ENCODE measurements at places on chromosomes 12 and 14.
A peak's percentile ranks its signal among the peaks of the same experiment; 100 is the strongest.

- DNase-seq: no peak
Observed at GRCh38 chr14:105358140-105358846, 40.0 kb upstream of the TEX22 start.

GRCh38 chr12:4117386-4118016, 156.1 kb upstream of the CCND2 start:
- no peak for DNase-seq

DNA sequence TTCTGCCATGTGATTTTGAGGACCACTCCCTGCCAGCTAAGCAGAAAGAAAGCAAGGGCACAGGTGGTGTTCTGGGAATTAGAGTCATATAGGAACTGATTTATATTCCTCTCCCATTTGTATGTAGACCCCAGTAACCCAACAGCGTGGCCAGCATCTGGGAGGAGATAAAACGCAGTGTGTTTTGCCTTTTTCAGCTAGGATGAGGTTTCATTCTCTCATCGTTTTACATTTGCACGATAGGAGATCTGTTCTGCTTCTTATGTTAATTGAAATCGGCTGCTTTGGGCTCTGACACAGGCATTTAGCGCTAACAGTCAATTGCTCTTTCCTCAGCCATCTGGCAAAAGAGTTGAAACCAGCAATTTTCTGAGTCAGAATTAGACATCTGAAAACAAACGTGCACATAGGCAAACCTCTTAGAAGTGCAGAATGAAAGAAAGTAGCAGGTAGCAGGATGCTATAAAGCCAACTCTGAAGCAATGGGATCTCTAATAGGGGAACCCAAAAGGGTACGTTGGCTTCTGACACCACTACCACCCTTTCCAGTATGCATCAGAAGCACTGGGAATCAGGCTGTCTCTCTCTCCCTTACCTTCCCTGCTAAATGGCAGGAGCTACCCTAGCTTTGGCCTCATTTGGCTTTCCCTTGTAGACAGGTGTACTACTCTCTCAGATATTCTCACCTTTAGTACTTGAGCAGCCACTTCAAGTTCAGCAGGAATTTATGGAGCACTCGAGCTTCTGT, 219.1 kb downstream of the PHLDA1 start:
- no peak for DNase-seq

GRCh38 chr12:120830052-120830940, 73.9 kb downstream of the SPPL3 start:
- DNase-seq: no peak

- no peak for DNase-seq
Observed at GRCh38 chr14:100294213-100294962, 11.9 kb downstream of the SLC25A29 start.

DNA sequence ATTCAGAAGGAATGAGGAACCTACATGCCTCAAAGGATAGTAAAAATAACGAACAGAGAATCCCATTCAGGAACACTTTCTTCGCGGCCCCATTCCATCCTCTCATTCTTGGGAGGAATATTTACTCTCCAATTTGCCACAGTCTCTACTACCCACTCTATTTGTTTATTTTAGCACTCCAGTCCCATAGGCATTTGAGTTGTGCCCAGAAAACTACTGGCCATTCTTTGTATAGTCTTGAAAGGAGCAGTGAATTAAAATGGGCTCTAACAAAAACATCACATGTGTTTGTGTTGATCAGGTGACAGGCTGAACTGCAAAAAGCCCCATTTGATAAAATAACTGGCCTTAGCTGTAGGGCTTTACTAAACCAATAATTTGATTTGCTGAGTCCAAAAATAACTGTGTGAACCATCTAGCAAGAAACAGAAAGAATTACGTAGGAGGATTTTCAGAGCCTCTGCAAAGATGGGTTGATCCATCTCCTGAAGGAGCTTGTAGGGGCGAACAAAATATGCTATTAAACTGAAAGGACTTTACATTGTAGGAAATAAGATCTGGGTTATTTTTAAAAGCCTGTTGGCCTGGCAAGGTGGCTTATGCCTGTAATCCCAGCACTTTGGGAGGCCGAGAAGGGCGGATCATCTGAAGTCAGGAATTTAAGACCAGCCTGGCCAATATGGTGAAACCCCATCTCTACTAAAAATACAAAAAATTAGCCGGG, 142.3 kb upstream of the CPNE8 start:
- DNase-seq: no peak

- DNase-seq: no peak
Observed at GRCh38 chr12:88503281-88503703, 77.0 kb downstream of the KITLG start.

DNA sequence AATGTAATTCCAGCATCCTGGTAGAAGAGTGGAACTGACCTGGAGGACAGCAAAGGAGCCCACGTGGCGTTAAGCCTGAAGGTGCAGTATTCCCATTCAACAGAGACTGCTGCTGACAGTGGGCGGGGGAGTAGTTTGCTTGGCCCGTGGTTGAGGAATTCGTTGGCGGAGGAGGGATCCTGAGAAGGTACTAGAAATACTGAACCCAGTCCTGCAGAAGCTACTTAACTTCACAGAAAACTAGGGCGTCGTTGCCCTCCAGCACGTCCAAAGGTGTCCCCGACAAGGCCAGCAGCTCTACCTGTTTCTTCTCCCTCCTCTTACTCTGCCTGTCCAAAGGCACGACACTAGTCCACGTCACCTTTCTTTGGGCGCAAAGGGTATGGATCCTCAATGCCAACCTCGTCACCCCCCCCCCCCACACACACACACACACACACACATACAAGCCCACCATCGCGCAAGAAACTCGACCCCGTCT, 303 bp downstream of the PUS7L start:
- DNase-seq: no peak

GRCh38 chr14:35292770-35293561, 784 bp downstream of the PSMA6 start:
- DNase-seq: no peak

DNA sequence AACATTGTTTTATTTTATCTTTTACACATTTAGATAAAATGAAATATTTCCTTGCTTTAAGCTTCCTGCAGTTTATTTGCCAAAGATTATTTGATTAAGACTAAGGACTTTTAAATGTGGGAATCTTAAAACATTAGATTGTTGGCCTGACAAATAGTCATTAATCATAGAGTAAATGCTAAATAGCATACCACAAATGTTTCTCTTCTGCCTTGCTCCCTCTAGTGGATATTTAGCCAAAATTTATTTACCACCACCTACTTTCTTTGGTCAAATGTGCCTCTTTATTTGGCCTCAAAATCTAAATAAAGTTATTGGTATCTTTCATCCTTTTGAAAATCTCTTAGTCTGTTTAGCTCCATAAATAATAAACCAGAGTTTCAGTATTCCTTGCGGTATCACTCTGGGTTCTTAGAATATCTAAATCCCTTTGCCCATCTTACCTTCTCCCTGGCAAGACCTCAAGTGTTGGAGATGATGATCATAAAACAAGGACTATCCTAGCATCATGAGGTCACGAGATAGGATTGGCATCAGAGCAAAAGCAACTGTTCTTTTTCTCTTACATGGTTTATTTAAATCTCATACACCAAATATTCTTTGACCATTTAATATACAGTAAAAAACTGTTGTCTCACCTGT, 150.6 kb upstream of the AEBP2 start:
- DNase-seq: no peak

DNA sequence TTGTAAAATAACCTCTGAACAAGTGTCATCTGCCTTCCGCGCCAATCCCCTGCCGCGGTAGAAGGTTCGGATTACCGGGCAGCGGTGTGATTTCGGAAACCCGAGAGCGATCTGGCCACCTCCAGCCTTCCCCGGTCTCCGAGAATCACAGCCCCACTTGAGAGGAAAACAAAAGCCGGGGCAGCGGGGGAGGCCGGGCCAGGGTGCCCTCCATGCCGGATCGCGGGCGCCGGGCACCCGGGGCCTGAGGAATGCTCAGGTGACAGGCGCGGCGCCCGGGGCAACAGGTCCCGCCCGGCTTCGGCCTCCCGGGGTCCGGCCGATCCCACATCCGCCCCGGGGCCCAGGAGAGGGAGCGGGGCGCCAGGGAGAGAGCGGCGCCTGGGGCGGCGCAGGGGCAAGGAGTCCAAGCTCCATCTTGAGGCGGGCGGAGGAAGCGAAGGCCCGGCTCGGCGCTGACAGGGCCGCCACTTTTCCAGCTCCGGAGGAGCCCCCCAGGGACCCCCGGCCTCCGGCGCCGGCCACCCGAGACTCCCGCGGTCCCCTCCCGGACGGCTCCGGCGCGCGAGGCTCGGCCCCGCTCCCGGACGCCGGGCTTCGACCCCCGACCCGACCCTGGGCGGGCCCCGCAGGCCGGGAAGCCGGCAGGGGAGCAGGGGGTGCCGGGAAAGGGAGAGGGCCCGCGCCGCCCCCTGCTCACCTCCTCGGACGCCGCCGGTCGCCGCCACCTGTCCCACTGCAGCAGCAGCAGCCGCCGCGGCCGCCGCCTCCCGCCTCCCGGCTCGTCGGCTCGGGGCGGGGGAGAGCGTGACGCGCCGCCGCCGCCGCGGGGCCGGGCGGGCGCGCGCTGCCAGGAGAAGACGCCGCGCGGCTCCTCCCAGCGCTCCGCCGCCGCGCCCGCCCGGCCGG, at the start of gene CLIP1:
Gene CLIP1, minus strand, starts transcription at position 849 of the 909 bp plus-strand sequence. CDS start 42,217 bp downstream, outside the sequence.
- peak; percentile 22 for DNase-seq

DNA sequence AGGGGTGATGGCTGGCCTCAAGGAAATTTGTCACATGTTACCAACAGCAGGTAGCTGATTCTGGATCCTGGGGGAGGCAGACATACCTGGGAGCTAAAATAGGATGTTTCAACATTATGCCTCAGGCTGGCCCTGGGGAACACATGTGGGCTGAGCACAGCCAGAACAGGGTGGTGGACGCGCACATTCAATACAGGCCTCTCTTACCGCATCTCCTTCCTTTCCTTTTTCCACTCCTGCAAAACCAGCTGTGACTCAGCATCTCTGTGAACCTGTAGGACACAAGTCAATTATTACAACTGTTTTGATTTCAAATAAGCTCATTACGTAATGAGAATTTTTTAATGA, 61.0 kb downstream of the NT5DC3 start:
- no peak for DNase-seq

DNA sequence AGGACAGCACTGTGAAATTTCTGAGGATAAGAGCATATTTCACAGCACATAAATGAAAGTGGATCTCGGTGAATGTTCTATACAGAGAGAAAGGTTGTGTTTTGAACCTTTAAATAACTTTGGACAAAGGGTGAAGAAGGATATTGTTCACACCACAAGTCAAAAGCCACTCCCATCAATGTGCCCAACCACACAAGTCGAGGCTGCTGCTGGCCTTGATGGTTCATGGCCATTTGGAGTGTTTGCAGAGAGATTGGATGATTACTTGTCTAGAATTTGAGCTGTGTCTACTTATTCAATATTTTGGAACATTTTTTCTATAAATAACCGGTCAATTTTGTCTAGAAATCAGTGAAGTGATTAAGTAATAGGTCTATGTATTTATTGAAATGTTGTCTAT, 121.2 kb downstream of the HMGA2 start:
- no peak for DNase-seq

- DNase-seq: no peak
Observed at GRCh38 chr12:121983536-121984210, 38.0 kb upstream of the BCL7A start.

DNA sequence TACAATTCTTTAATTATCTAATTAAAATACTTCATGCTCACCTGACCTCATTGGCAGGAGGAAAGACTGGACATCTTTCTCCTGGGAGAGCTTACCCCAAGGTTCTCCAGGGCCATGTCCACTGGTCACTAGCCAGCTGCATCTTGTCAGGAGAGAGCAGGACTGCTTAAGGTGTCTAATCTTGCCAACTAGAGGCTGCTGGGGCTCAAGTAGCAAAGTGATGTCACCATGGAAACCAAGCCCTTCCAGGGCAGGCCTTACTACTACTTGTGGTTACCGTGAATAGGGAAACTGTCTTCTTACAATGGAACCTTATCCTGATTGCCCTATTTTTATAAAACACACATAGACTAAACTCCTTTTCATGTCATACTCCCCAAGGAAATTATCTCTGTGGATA, 376.4 kb downstream of the SNAPC1 start:
- DNase-seq: no peak

DNA sequence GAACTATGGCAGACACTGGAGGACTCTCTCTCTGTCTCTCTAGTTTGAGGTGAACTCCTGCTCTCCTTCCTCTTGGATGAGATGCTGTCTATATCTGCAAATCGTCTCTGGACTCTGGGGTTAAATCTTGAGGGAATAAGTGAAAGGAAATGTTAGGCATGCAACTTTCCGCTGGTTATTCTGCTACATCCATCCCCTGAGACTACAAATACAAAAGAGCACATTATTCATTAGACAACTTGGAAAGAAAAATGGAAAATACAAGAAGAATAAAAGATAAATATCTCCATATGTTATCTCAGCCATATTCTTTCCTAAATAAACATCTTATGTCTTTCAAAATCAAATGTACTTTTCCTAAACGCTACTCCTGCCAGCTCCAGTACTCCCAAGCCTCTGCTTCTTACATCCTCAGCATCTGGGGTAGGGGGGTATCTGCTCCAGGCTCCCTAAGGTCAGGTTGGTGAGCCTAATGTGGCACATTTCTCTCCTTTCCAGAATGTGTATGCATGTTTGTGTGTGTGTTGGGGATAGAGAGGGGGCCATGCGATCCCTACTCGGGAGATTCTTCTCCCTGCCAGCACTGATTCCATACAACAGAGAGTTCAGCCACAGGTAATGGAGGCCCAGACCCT, 102.9 kb upstream of the FSCB start:
- no peak for DNase-seq

DNA sequence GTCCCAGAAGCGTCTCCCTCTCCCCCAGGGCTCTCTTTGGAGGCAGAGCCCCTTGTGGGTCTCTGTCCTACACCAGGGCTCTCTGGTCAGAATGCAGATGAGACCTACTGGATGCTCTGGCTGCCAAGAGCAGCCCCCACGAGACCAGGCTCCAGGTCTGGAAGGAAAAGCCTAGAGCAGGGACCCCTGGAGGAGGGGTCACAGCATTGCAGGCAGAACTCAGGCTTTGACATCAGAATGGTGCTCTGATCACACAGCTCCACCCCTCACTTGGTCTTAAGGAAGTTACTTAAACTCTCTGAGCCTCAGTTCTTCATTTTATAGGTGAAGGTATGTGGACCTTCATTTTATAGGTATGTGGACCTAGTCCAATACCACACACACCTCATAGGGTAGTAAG, 83.1 kb downstream of the ARL6IP4 start:
- no peak for DNase-seq

- no peak for DNase-seq
Observed at GRCh38 chr14:68736471-68736871, 56.4 kb downstream of the ZFP36L1 start.

DNA sequence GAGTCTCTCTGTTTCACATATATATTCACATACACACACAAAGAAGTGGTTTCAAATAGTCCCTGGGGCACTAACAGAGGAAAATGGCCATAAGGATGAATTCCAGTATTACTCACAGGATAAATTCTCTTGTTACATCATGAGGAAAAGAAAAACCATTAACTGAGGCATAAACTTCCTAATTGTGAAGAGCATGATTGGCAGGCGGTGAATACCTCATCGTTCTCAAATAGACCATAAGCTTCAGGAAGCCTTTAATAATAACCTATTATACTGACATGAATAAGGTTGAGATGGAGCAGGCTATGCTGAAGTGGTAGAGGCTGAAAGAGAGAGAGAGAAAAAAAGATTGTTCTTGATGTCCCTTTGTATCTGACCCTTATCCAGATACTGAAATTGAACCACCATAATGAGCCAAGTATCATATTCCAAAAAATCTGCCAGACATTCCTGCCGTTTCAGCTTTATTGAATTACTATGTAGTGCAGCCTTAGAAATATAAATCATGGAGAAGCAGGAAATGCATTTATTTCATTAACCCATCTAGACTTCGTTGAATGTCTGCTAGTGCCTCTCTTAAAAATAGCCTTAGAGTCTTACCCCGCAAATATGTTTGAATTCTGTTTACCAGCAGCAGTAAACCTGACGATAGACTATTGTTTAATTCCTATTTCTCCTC, 86.8 kb downstream of the NUAK1 start:
- DNase-seq: no peak

GRCh38 chr14:81169711-81170103, 51.1 kb downstream of the GTF2A1 start:
- no peak for DNase-seq
